Right lung (tissue), 10 donors: ENCODE measurements at places on chromosomes 12 and 14. TPM values are rescaled to one million over a fixed set of nuclear protein-coding genes. Genes with fewer than 3 reads are reported as not detected.
A peak's percentile ranks its signal among the peaks of the same experiment; 100 is the strongest.

The C12orf50 gene
- 0.51 TPM for polyA plus RNA-seq

The CCDC60 gene
- polyA plus RNA-seq, result 1.3 TPM

The KRT6A gene
- polyA plus RNA-seq, result 0.20 TPM

The AKAP3 gene
- 2.5 TPM for polyA plus RNA-seq

The OAS1 gene
- 5.6 TPM for polyA plus RNA-seq

- peak; percentile 59 for DNase-seq
These were observed 198.2 kb downstream of the TSPAN9 start for GRCh38 chr12:3275171-3276041.

DNA sequence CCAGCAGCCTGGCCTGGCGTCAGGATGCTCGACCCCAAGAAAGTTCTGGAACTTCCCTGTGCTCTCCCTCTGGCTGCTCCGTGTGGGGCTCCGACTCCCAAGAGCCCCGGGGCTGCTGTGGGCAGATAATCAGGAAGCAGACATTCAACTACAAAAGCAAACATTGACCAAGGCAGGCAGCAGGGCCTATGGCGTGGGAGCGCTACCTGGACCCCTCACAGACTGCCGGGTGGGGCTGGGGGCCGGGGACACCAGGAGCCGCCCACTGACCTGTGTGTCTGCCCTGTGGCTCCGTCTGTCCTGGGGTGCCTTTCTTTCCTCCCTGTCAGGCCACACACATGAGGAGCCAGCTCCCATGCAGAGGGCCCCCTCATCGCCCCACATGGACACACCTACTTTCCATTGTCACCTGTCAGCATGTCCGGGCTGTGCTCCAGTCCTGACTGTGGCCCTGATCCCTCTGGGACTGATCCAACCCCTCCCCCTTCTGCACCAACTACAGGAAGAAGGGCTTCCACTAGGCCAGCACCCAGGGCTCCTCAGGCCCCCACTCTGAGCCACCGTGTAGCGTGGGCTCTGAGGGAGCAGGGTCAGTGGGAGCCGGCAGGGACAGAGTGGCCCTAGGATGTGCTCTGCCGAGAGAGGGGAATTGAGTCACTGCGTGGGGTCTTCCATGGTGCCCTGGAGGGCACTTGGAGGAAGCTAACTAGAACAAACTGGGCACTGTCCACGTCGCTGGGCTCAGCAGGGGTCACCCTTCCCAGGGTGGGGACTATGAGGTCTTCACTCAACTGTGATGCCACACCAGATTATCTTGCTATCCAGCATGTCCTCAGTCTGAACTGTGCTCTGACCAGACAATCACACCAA lies 215.4 kb upstream of the C14orf180 start:
- DNase-seq, result no peak

- DNase-seq, result no peak
These were observed 375.1 kb downstream of the IPO8 start for GRCh38 chr12:30320561-30320960.

- DNase-seq, result no peak
These were observed 98.7 kb downstream of the PHETA1 start for GRCh38 chr12:111270239-111270638.

GRCh38 chr14:98200601-98201000 lies 1071.4 kb downstream of the BCL11B start:
- no peak for DNase-seq

GRCh38 chr14:95533391-95533821 lies 1.4 kb upstream of the GLRX5 start:
- no peak for DNase-seq

GRCh38 chr14:43313719-43314118 lies 1193.4 kb downstream of the FSCB start:
- DNase-seq, result no peak

- DNase-seq, result no peak
These were observed 88.7 kb upstream of the GRIP1 start for GRCh38 chr12:66767536-66767935.

GRCh38 chr12:93136253-93137055 lies 207.4 kb upstream of the EEA1 start:
- no peak for DNase-seq

DNA sequence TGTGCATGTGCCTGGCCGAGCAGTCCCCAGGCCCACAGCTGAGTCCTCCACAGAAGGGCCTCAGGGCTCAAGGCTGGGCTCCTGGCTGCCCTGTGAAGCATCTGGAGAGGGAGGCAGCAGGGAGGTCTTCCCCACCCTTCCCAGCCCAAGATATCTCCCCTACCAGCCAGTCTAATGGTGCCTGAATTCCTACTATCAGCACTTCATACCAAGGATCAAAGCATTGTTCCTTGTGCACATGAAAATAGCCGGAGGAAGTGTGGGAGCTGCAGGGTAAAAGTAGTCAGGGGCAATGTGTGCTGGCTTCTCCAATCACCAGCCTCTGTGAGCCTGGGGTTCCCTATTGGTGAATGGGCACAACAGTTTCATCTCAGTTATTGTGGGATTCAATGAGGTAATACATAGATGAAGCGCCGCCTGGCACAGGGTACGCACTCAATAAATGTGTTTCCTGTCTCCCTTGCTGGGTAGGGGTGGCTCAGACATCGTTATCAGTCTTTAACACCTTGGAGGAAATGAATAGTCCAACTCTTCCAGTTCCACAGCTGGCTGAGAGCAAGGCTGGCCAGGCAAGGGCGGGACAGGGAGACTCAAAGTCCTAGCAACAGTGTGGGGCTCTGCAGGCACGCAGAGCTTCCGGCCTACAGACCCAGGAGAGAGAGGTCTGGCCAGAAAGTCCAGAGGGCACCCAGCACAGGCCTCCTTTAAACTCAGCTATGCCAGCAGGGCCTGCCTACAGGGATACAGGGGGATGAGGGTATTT lies 39.1 kb upstream of the PNMA1 start:
- no peak for DNase-seq
